Hindlimb muscle (tissue), 1 donor: ENCODE measurements at places on chromosomes 5 and 9. TPM values are rescaled to one million over a fixed set of nuclear protein-coding genes. Genes with fewer than 3 reads are reported as not detected.

The DMRT3 gene
- not detected for polyA plus RNA-seq

- no peak for DNase-seq
These were observed 157.2 kb upstream of the ISL1 start for GRCh38 chr5:51225789-51226742.

The CCL27 gene
- 0.67 TPM for polyA plus RNA-seq

DNA sequence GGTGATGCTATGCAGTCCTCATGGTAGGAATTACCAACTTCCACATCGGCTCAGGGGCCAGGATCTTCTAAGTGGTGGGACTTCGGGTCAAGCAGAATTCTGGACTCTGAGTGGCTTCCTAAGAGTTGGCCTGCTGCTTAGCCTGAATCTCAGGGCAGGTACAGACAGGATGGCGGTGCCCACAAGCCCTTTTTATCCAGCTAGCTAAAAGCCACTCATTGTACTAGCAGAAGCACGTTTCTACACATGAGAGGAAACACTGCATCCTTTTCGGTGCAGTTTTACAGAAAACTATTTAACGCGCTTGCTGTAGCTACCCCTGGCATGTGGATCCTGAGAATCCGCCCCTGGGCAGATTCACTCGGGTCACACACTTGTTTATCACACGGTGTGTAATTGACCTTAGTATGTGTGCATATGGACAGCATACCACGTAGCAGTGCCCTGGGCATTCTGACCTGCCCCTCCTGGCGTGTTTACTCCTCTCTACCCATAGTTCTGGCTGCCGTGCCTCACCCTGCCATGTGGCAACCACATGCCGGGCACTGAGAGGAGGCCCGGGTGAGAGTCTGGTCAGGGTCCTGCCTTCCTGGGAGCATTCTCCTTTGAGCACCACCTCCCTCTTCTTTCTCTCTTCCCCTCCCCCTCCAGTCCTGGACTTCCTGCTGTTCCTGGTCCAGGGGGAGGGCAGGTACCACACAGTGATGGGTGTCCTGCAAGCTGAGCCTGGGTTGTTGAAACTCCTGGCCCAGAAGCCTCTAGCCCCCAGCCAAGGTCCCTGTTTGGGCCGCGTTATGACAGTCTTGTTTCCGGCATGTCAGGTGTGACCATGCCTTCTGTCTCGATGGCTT lies 65.9 kb downstream of the DAB2IP start:
- DNase-seq, result no peak

The BHMT2 gene
- polyA plus RNA-seq, result 4.9 TPM

The TMEM174 gene
- polyA plus RNA-seq, result not detected

- no peak for DNase-seq
These were observed 243.9 kb downstream of the ICE1 start for GRCh38 chr5:5666369-5666768.

The NME5 gene
- polyA plus RNA-seq, result 0.68 TPM

The PAPPA gene
- polyA plus RNA-seq, result 0.67 TPM
